ENCODE measurements at places on chromosomes 1 and 21.

GRCh38 chr1:221440658-221441057 is 301.2 kb downstream of the DUSP10 start:
- no peak for DNase-seq

DNA sequence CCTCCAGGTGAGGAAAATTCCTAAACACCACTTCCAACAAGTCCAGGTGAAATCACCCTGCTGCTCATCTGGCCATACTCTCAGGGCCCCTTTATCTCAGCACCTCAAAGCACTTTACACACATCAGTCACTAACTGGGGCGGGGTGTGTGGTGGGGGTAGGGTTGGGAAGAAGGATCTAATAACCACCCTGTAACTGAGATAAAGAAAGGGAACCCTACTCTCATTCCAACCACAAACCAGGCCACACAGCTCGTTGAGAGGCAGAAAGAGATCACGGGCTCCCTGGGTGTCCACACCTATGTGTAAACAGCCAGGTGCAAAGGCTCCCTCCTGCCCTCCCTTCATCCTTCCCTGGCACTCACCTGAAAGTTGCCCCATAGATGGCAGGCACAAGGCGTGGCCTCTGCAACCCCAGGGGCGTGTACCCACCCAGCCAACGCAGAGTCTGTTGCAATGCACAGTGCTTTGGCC is 20.4 kb downstream of the GPR161 start:
- no peak for DNase-seq

GRCh38 chr1:154559466-154560044 is 1.1 kb upstream of the UBE2Q1 start:
- no peak for DNase-seq

GRCh38 chr1:183002797-183003196 is 20.4 kb upstream of the LAMC1 start:
- no peak for DNase-seq

DNA sequence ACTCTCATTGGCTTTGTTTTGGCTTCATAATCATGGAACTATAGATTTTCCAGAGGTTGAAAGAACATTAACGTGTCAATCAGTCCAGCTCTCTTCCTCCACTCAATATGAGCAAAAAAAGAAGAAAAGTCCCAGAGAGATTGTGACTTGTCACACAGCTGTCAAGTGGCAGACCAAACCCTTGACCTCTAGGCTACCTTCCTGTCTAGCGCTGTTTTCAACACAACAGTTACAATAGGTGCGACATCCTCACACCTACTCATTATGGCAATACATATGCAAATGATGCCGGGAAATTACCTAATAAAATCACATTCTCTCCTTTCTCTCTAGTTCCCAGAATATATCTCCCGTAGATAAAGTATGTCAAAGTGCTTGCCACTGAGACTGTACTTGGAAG is 1.1 kb downstream of the WARS2 start:
- DNase-seq: no peak

DNA sequence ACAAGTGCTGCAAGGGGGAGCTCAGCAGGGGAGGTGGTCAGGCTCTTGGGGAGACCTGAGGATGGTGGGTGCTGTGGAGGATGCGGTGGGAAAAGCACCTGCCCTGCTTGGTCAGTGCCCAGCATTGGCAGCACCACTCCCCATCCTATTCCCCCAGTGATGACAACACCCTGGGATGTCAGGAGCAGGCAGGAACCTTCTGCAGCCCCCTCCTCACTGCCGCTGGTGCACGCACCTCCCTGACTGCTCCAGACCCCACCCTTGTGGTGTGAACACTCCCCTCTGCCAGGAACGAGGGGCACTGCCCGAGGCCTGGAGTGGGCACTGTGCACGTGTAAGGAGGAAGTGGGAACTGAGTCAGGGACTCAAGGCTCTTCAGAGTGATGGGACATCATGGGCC is 12.5 kb downstream of the TMPRSS3 start:
- DNase-seq: no peak

DNA sequence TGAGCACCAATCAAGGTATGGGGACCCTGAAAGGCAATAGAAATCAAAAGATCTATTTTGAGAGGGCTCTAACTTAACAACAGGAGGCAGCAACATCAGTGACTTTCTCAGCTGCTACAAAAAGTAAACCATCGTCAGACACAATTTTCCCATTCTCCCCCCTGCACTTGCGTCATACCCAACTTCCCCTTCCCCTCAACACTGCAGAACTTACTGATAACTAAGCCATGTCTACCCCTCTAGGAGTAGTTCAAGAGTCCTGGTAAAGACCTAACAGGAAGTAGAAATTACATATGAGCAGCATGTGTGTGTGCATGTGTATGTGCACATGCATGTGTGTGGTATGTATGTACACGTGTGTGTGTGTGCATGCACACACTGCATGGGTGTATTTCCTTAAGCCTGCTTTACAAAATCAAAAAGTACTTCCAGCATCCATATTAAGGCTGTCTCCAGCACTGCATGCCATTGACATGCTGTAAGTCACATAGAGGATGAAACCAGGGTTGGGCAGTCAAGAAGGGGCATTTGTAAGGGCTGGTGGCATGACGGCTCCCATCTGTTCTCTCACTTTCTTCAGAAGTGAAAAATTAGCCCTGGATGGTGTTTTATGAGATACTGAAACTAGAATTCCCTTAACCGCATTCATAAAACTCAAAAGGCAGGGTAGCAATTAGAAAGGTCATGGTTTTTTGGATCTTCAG is 460.1 kb upstream of the RUNX1 start:
- no peak for DNase-seq

GRCh38 chr1:178237121-178237520 is 143.2 kb downstream of the RASAL2 start:
- no peak for DNase-seq

GRCh38 chr1:197306381-197307062 is 38.5 kb downstream of the CRB1 start:
- no peak for DNase-seq

All from esophagus squamous epithelium (tissue), 5 donors.